ENCODE measurements at places on chromosomes 12 and 14.

- DNase-seq, result peak; percentile 81
These were observed 156.5 kb upstream of the C14orf180 start for GRCh38 chr14:104422837-104423681.

GRCh38 chr12:65535946-65536345 lies 257.5 kb downstream of the MSRB3 start:
- DNase-seq, result no peak

- DNase-seq, result no peak
These were observed 27.2 kb downstream of the KRT80 start for GRCh38 chr12:52164624-52165023.

GRCh38 chr12:121467638-121468498 lies 68.0 kb downstream of the RNF34 start:
- DNase-seq, result no peak

DNA sequence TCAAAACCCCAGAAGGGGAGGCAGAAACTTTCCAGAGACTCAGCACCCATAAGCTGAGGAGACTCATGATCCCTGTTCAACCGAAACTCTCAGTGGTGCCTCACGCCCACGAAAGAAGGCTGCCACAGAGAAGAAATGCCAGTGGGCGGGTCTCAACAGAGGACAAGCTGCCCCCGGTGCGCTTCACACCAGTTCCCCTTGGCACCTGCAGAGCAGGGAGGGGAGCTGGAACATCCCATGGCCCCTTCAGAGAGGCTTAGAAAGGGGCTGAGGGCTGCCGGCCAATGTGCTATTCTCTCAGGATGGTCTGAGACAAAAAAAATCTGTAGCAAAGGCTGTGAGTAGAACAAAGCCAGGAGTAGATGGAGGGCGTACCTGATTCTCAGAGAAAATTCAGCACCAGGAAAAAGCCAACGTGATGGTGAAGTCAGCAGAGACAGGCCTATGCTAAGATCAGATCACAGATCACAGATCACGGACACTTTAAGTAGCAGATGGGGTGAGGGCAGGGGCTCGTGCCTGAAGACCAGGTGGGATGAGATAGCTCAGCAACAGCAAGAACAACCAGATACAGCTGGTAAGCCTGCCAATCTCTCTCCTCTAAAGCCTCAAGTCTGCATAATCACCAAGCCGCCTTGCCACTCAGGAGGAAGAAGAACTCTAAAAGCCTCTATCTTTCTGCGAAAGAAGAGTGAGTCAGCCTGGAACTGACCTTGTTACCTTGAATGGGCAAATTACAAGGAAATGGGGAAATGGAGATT lies 206.4 kb upstream of the GRIP1 start:
- no peak for DNase-seq

- no peak for DNase-seq
These were observed 32.0 kb downstream of the RTL1 start for GRCh38 chr14:100871234-100872186.

DNA sequence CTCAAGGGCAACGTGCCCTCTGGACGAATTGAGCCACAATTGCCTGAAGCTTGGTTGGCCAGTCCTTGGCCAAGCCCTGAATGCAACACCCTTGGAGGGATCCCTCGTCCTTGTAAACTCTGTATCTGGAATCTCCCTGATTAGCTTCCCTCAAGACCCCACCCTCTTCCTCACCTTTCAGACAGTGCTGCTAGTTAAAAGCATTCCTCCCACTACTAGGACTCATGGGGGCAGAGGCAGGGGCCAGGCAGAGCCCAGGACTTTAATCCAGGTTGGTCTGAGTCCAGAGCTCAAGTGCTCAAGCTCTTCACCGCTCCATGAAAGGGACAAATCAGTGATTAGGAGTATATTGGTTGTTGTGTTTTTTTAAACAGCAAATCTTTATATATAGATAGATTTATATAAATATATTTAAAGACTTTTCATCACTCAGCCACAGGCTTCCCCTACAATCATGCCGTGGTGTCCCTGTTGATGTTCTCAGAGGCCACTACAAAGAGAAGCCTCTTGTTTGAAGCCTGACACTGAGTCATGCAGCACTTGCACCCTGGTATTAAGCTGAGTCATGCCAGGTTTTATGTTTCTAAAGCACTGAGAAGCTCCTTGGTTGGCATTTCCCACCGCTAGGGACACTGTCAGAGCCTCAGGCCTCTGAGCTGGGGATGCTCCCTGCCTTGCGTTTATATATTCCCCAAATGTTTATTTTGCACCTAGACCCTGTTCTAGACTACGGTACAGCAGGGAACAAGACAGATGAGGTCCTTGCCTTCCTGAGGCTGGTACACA lies 53.8 kb upstream of the GSC start:
- no peak for DNase-seq

GRCh38 chr12:59388694-59389093 lies 207.1 kb upstream of the SLC16A7 start:
- no peak for DNase-seq

- DNase-seq, result no peak
These were observed 84.1 kb downstream of the IGF1 start for GRCh38 chr12:102396276-102396675.

DNA sequence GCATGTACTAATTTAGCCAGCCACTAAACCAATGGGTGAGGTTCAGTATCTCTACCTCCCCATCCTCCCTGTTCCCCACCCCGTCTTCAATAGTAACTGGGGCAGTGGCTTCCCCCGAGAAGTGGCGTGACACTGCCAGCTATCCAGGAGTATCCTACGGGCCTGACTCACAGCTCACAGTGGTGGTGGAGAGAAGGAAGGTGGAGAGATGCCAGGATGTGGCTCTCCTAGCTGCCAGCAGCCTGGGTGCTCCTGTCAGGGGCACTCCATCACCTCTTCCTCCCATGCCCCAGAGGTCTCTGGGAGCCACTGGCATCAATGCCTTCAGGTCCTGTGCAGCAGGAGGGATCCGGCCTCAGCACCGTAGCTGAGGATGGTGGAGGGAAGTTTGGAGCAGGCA lies 49.0 kb downstream of the TSPAN11 start:
- DNase-seq, result no peak

GRCh38 chr14:92981726-92982125 lies 58.8 kb downstream of the CHGA start:
- no peak for DNase-seq

DNA sequence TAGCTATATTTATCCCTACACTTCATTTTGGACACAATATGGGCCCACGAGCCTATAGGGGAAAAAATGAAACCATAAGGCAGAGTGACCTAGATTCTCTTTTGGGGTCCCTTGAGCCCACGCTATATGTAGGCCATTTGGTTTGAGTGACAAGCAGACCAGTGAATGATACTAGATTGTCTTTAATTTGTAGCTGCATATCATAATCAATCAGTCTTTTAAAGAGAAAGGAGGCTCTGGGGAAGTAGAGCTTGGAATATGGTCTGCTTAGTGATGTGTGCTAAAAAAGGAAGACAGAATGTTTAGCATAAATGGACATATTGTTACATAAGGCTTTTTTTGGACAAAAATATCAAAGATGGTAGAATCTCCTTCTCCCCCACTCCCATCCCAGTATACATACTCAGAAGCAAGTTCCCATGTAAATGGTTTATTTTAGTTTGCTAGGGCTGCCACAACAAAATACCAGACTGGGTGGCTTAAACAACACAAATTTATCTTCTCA lies 140.8 kb downstream of the CAPZA3 start:
- no peak for DNase-seq

DNA sequence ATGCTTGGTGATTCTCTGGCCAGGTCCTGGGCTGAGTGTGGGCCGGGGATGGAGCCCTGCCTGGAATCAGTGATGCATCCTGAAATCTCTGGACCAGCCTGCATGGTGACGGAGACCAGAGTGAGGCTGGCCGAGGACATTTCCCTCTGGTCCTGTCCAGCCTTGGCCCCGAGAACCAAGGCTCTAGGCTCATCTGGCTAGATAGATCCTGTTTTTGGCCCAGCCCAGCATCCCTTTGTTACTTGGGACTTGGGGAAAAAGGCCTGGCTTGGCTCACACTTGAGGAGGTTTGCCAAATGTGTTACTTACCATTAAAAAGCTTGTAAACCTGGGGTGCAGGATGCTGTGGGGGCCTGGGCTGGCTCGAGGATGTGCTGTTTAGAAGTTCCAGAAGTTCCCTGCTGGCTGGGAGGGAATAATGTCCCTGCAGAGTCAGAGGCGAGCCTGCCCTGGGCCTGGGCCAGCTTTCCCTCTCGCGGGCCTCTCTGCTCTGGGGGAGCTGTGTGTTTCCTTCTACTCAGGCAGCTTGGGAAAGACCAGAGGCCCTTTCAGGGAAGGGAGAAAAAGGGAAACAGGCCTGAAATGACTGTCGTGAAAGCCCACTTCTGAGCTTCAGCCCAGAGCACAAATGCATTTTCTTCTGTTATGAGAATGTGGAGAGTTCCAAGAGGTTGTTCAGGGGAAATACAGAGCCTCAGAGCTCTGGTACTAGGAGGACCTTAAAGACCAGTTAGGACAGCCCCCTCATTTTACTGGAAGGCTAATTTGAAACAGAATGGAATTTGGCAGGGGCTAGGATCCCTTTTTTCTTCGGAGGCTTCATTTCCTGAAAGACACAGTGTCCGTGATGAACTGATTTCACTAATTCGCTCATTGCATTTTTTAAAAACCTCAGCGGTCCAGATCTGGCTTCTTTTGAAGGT lies 47.2 kb upstream of the CTDSP2 start:
- DNase-seq, result peak; percentile 93

GRCh38 chr14:75174066-75174465 lies 2.3 kb downstream of the TMED10 start:
- no peak for DNase-seq

- DNase-seq, result no peak
These were observed 110.3 kb downstream of the SINHCAF start for GRCh38 chr12:31215518-31216232.

DNA sequence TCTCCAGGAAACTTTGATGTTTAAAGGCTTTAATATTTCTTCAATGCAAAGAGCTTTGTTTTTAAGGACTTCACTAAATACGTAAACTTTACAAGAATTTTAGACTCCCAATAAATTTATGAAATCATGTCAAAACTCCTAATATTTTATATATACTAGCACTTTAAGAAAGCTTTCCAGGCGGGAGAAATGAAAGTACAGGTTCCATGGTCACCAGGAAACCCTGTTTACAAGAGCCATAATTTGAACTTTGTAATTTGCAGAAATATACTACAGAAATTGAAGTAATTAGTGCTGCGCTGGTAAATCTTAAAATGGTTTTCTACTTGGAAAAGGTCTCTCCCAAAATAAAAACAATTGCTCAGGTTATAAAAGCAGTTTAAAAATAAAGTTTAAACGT lies 8.8 kb downstream of the CCDC92 start:
- DNase-seq, result no peak
